ENCODE measurements at places on chromosomes 11 and 22.

DNA sequence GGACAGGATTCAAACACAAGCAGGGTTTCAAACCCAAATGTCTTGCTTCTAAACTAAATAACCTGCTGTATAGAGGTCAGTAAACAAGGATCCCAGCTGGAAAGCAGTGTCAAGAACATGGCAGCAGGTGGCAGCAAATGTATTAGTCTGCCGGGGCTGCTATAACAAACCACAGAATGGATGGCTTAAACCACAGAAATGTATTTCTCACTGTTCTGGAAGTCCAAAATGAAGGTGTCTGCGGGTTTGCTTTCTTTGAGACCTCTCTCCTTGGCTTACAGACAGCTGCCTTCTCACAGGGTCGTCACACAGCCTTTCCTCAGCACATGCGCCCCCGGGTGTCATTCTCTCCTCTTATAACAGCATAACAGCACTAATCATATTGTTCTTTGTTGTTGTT, 65.1 kb upstream of the LRRC55 start:
- no peak for DNase-seq

DNA sequence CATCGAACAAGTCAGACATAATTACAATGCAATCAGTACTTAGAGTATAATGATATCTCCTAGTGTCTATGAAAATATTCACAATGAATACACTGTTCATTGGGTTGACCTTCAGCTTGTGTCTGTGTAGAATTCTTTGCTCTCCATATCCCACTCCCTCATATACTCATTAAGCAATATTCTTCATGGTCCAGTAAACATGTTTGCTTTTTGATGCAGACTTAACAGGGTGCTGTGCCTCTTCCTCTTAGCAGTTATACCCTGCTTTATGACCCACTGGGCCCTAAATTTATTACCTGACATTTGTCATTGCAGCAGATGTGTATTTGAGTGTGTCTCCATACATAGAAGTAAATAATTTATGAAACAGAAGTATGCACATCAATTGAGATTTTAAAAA, 352.5 kb upstream of the CCDC179 start:
- DNase-seq = no peak

DNA sequence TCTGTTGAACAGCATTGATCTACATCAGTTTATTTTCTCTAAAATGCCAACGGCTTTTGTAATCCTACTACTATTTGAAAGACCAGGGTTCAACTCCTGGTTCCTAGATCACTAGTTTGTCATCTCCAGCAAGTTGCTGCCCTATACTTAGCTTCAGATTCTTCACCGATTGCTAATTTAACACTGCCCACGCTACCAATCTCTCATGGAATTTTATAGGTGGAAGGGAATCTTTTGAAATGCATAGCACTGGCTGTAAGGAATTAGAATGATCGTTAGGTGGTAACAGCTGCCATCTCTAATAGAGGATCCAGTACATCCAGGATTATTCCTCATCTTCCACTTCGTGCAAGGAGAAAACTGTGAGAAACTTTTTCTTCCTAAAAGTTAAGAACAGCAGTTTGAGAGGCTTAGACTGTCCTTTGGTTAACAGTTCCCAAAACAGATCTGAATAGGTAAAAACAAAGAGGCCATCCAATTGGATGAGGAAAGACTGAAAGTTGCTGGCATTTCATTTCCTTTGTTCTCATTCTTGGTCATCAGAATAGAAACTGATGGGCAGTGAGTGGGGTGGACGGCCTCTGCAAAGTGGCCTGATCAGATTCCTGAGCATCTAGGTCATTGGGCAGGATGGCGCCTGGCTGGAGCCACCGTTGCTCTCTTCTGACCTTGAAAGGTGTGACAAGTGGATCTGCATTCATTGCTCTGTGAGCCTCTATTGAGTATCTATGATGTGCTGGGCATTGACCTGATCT, 236.3 kb upstream of the SORL1-AS1 start:
- no peak for DNase-seq

- DNase-seq = no peak
These were observed 8.4 kb downstream of the PARVG start for GRCh38 chr22:44188986-44189630.

GRCh38 chr11:65506290-65506771, 7.5 kb downstream of the MALAT1 start:
- DNase-seq = no peak

- no peak for DNase-seq
These were observed 263 bp downstream of the EHD1 start for GRCh38 chr11:64878223-64878493.

DNA sequence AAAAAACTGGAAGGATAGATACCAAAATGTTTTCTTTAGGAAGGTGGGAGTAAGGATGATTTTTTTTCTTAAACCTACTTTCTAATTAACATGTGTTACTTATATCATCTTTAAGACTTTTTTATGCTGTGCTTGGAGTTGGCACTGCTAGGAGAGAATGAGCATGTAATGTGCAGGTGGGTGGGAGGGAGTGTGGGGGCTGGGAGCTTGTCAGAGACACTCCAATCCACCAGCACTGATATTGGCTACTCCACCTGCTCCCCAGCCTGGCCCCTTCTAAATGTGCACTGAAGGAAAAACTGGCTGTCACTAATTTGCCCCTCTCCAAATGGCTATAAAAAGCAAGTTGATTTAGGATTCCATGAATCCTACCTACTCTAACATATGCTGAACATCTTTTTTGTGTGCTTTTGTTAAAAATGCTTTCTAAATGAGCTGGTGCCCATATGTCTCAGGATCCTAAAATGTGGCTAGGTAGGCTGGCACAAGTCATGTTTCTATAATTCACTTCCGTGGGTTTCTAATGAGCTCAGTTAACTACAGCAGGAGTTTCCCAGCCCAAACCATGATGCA, 44.3 kb upstream of the BMAL1 start:
- no peak for DNase-seq

All from stimulated activated CD8-positive, alpha-beta memory T cell treated with anti-CD3 and anti-CD28 coated beads, Interleukin-7, amount 100 ng/mL, for 4 hours (primary cell).